MV-4-11 (cell line): ENCODE measurements at places on chromosomes 4 and X.
A peak's percentile ranks its signal among the peaks of the same experiment; 100 is the strongest.

- DNase-seq = no peak
Measured at GRCh38 chrX:146189371-146189770, 371.7 kb downstream of the SLITRK2 start.

- DNase-seq = no peak
Measured at GRCh38 chrX:872090-872489, 241.5 kb downstream of the SHOX start.

DNA sequence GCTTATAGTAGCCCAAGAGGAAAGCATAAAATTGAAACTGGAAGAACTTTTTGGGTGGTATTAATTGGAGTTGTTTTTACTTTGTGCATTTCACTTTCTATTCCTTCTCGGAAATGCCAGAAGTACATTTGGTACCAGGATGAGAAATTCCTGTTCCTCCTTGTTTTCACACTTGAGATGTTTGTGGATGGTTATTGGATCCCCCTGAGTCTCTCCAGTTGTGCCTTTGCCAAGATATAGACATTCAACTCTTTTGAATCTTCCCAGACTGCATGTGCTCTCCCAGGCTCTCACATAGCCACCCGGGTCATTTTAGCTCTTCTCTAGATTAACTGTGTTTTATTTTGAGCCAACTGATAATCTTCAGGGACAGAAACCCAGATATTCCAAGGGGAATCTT lies 120.5 kb downstream of the AFF1 start:
- no peak for DNase-seq

DNA sequence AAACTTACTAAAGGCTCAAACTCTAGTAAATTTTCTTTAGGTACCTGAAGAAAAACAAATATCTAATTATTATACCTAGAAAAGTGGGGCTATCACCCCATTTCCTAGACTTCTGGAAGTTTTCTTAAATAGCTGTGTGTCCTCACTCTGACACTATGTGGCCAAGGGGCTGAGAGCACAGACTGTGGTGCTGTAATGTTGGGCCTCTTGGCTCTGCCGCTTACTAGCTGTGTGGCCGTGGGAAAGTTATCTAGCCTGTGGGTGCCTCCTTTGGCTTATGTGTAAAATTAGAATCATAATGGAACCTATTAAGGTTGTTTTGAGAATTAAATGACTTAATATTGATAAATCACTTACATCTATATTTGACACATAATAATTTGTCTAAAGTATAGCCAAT lies 114.4 kb downstream of the SNCA start:
- no peak for DNase-seq

DNA sequence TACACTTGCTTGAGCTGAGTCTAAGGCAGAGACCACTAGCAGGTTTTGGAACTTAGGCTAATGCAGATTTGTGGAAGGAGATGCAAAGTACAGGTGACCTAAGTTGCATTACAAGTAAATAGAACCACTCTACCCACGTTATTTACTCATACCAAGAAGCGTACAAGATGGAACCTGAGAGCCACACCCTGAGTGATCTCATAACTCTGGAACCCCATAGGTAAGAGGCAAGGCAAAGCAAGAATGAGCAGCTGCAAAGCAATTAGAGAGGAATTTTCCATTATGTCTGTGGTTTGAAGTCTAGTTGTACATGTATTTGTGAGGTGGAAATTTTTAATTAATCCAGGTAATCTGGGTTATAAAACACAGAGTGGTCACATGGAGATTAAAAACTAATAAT lies 55.4 kb downstream of the CC2D2A start:
- DNase-seq = no peak

DNA sequence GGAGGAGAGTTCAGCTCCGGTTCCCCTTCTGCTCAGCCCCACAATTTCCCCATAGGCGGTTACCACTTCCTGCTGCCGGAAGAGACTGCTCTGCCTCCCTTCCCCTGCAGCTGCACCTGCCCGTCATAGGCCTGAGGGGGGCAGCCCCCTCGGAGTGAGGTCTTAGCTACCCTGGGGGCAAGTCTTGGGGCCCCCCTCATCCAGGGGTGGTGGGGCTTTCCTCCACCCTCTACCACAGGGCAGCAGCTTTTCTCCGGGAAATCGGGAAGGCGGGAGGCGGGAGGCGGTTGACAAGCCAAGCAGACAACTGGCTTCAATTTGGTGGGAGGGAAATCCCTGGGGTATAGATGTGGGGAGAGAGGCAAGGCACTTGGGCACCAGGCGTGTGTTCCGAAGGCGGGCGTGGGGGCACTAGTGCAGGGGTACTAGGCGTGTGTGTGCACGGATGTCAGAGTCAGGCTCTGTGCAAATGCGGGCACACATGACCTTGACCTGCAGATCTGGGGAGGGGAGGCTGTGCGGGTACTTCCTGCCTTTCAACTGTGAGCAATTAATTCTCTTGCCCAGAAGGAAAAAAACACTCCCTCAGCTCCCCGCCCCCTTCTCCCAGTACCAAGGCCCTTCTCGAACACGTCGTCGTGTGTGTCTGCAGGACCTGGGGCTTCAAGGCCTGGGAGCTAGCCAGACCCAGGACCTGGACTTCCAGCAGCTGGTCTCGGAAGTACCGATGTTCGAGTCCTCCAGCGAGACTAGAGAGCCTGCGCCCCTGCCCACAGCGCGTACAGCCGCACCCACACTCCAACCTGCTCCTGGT lies 1.0 kb upstream of the ARHGAP4 start:
- DNase-seq = peak; percentile 95

DNA sequence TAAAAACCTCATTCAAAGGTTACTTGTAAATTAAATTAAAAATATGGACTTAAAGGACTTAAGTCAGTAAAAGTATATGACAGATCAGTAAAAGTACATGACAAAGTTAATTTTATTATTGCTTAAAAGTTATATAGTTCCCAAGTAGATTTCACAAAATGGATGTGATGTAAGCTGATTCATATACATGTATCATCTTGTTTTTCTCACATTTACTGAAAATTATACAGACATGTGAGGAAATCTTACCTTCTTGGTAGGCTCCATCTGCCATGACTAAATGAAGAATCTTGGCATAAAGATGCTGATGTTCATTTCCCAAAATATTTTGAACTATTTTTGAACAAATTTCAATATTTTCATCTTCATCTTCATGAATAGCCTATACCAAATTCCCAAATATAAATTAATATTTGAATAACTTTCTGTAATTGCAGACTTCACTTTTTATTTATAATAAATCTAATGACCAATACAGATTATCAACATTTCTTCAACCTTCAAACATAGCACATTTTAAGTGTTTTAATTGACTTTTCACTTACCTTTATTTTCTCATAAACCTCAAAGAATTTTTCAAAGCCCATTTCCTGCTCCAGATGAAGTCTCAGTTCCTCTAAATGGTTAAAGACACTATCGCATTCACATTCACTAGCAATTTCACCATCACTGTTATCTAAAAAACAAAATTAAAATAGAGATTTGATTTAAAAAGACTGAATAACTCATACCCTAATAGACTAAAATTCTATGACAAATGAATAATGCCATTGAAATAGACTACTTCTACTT lies 129.4 kb upstream of the SH3RF1 start:
- DNase-seq = peak; percentile 66
